ENCODE measurements at places on chromosomes 12 and 14.

GRCh38 chr14:76603713-76604112 lies 157.6 kb upstream of the VASH1 start:
- no peaks in the 10 kb centered on the region for H3K36me3 ChIP-seq
- H3K27me3 ChIP-seq = peaks cover 92% of the 10 kb centered on the region
- no peak overlapping the region for H3K27ac ChIP-seq
- H3K4me1 ChIP-seq = no peaks in the 10 kb centered on the region
- no peak overlapping the region for H3K4me3 ChIP-seq

- H3K4me1 ChIP-seq = peaks cover 9% of the 10 kb centered on the region
- no peak overlapping the region for H3K27ac ChIP-seq
- no peak for DNase-seq
- no peak overlapping the region for H3K4me3 ChIP-seq
- H3K27me3 ChIP-seq = no peaks in the 10 kb centered on the region
These were observed 190.7 kb upstream of the LMNTD1 start for GRCh38 chr12:25743679-25744215.

DNA sequence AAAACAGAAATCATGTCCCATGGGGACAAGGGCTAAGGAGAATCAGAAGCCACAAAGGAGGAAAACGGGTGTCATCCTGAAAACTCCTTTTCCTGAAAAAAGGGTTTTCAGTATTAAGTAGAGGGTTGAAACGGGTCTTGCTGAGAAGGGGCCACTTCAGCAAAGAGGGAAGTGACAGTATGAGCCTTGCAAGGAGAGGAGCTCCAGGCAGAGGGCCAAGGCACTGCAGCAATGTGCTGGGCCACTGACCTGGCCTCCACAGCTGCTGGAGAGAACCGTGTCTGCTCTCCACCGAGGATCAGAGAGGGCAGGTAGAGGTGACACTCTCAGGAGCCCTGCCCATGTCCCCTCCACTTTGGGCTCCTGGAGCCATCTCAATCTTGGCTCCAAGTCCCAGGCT lies 103.3 kb downstream of the NCOR2 start:
- no peaks in the 10 kb centered on the region for H3K27me3 ChIP-seq
- peaks cover 11% of the 10 kb centered on the region for H3K4me1 ChIP-seq
- no peak for DNase-seq
- no peak overlapping the region for H3K27ac ChIP-seq
- peaks cover 70% of the 10 kb centered on the region for H3K36me3 ChIP-seq
- H3K4me3 ChIP-seq = no peak overlapping the region

DNA sequence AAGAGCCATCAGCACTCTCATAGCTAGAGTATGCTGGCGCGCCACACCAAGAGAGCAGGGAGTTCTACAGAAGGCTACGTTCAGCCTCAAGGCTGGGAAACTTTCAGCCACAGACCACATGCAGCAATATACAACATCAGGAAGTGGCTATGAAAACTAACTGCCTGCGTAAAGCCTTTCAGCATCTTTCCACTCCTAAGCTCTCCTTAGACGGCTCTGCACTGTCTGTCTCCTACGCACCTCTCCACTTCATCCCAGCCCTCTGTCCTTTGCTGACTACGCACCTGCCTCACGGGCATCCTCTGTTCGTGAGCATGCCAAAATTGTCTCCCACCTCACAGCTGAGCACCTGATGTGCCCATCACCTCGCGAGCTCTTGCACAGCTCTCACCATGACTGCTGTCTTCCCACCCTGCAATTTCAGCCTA lies 9.7 kb downstream of the MPHOSPH9 start:
- H3K4me1 ChIP-seq = no peaks in the 10 kb centered on the region
- H3K27me3 ChIP-seq = no peaks in the 10 kb centered on the region
- H3K27ac ChIP-seq = no peak overlapping the region
- no peak for DNase-seq
- H3K36me3 ChIP-seq = peaks cover 30% of the 10 kb centered on the region

DNA sequence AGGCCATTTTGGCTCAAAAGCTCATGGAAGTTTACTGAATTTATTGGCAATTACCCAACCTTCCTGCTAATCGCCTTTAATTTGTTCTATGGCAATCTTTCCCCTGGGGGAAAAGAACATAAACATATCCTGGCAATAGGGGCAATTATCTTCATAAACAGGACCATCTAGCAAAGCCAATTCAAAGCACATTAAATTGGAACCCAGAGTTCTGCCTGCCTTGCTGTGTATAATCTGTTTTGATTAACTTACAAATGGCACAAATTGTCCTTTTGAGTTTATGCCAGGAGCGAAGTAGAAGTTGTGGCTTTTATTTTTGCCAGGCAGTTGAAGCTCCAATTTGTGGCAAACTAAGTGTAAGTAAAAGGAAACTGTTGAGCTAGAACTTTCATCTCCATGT lies 68.6 kb downstream of the C12orf50 start:
- H3K27me3 ChIP-seq = no peaks in the 10 kb centered on the region
- no peak overlapping the region for H3K27ac ChIP-seq
- H3K4me1 ChIP-seq = no peaks in the 10 kb centered on the region
- H3K4me3 ChIP-seq = no peak overlapping the region

DNA sequence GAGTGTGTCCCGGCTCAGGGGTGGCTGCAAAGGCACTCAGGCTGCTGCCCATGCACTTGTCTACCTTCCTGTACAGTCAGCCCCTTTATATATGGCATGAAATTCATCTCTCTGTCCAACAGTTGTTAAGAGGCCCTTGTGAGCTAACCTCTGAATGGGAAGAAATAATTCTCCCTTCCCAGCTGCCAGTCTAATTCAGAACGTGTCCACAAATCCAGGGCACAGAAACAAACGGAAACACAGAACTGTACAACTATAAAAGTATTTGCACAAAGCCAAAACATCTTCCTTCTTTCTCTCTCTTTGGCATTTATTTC lies 849 bp downstream of the KRT5 start:
- no peaks in the 10 kb centered on the region for H3K36me3 ChIP-seq
- no peak overlapping the region for H3K4me3 ChIP-seq
- peaks cover 12% of the 10 kb centered on the region for H3K4me1 ChIP-seq
- H3K27me3 ChIP-seq = peaks cover 38% of the 10 kb centered on the region
- H3K27ac ChIP-seq = no peak overlapping the region

- H3K4me1 ChIP-seq = no peaks in the 10 kb centered on the region
- no peak overlapping the region for H3K4me3 ChIP-seq
- H3K27ac ChIP-seq = no peak overlapping the region
- H3K27me3 ChIP-seq = no peaks in the 10 kb centered on the region
- DNase-seq = no peak
- H3K36me3 ChIP-seq = no peaks in the 10 kb centered on the region
These were observed 50.5 kb downstream of the SAMD4A start for GRCh38 chr14:54617467-54617866.

GRCh38 chr12:53625373-53625945 lies 723 bp downstream of the ATF7 start:
- peaks cover 18% of the 10 kb centered on the region for H3K36me3 ChIP-seq
- H3K27me3 ChIP-seq = no peaks in the 10 kb centered on the region
- no peak for DNase-seq
- H3K4me3 ChIP-seq = peak overlapping the region; percentile 84

GRCh38 chr14:44477953-44478352 lies 29.1 kb downstream of the FSCB start:
- no peak overlapping the region for H3K27ac ChIP-seq
- no peak overlapping the region for H3K4me3 ChIP-seq
- no peaks in the 10 kb centered on the region for H3K27me3 ChIP-seq
- DNase-seq = no peak

DNA sequence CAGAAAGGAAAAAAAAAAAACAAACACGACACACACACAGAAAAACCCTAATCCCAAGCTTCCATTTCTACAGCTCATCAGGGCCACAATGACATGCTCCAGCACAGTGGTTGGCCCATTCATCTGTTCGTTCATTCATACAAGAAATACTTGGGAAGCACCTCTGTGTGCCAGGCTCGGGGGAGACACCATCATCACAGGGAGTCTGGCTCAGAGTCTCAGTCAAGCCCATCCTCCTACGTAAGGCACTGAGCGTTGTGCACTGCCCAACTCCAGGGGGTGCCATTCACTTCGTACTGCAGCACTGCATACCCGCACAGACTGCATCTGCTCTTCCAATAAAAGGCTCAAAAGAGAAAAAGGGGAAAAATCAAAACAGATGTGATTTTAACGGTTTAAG lies 15.3 kb downstream of the VPS37B start:
- H3K4me1 ChIP-seq = peaks cover 70% of the 10 kb centered on the region
- peak; percentile 51 for DNase-seq
- H3K36me3 ChIP-seq = peaks cover 75% of the 10 kb centered on the region

DNA sequence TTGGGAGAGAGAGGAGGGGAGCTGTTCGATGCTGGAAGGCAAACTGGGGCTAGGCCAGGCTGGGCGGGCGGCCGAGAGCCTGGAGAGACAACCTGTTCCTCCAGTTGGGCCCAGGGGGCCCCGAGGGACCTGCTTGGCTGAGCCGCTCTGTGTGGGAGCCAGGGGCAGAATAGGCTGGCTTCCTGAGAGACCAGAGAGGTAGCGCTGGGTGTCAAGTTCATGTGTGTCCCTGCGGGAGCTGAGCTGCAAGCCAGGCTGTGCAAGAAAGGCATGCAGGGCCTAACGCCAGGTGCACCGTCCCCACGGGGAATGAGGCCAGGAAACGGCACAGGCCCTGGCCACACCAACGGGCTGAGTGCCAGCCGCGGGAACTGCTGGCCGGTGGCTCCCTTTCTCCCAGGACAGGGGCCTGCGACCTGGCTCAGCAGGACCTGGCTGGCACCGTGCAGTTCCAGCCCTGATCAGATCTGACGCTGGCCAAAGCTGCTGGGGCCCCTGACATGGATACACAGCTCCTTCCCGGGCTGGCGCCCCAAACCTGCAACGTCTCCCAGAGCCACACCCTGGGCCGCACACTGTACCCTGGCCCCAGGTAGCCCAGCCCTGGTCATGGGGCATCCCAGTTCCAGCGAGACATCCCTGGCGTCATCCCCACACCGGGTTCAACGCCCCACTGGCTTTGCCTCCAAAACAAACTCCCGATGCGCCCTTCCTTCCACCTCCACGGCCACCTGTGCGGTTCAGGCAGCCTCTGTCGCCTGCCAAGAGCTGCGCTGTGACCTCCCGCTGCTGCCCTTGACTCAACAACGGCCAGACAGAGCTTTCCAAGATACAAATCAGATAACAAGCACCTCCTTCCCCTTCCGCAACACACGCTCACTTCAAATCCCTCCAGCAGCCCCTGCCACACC lies 65.0 kb downstream of the RFLNA start:
- no peak overlapping the region for H3K4me3 ChIP-seq
- H3K36me3 ChIP-seq = peaks cover 64% of the 10 kb centered on the region
- no peaks in the 10 kb centered on the region for H3K4me1 ChIP-seq
- H3K27me3 ChIP-seq = no peaks in the 10 kb centered on the region

GRCh38 chr14:56374421-56374820 lies 205.2 kb upstream of the TMEM260 start:
- no peaks in the 10 kb centered on the region for H3K4me1 ChIP-seq
- no peak overlapping the region for H3K4me3 ChIP-seq
- no peak for DNase-seq
- H3K27me3 ChIP-seq = no peaks in the 10 kb centered on the region
- H3K36me3 ChIP-seq = no peaks in the 10 kb centered on the region

- no peaks in the 10 kb centered on the region for H3K27me3 ChIP-seq
- DNase-seq = no peak
- no peak overlapping the region for H3K27ac ChIP-seq
- H3K4me1 ChIP-seq = no peaks in the 10 kb centered on the region
- H3K36me3 ChIP-seq = no peaks in the 10 kb centered on the region
- H3K4me3 ChIP-seq = no peak overlapping the region
These were observed 68.3 kb downstream of the SCARB1 start for GRCh38 chr12:124795081-124795948.

- no peaks in the 10 kb centered on the region for H3K4me1 ChIP-seq
- no peak overlapping the region for H3K27ac ChIP-seq
- peaks cover 34% of the 10 kb centered on the region for H3K36me3 ChIP-seq
These were observed 37.3 kb downstream of the SNX6 start for GRCh38 chr14:34592623-34593022.

DNA sequence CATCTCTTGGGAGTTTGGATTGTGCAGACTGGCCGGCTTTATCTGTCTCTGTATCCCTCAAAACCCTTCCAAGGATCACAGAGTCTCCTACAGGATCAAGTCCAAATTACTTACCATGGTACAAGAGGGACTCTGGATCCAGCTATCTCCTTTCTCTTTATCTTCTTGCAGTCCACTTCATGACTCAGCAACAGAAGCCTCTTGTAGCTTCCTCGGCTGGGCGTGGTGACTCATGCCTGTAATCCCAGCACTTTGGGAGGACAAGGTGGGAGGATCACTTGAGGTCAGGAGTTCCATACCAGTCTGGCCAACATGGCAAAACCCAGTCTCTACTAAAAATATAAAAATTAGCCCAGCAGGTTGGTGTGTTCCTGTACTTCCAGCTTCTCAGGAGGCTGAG lies 189.7 kb downstream of the BCAT1 start:
- no peak overlapping the region for H3K27ac ChIP-seq
- DNase-seq = no peak
- no peaks in the 10 kb centered on the region for H3K27me3 ChIP-seq
- no peaks in the 10 kb centered on the region for H3K36me3 ChIP-seq
- no peak overlapping the region for H3K4me3 ChIP-seq

GRCh38 chr12:3882896-3883564 lies 9.8 kb upstream of the PARP11 start:
- DNase-seq = no peak
- no peak overlapping the region for H3K4me3 ChIP-seq
- no peaks in the 10 kb centered on the region for H3K4me1 ChIP-seq
- no peak overlapping the region for H3K27ac ChIP-seq
- H3K36me3 ChIP-seq = no peaks in the 10 kb centered on the region

- no peak overlapping the region for H3K4me3 ChIP-seq
- H3K36me3 ChIP-seq = no peaks in the 10 kb centered on the region
- DNase-seq = no peak
- no peak overlapping the region for H3K27ac ChIP-seq
- H3K27me3 ChIP-seq = no peaks in the 10 kb centered on the region
These were observed 106.5 kb downstream of the EML1 start for GRCh38 chr14:99899578-99900178.

GRCh38 chr12:124361074-124361970 lies 66.4 kb downstream of the RFLNA start:
- no peaks in the 10 kb centered on the region for H3K27me3 ChIP-seq
- peaks cover 60% of the 10 kb centered on the region for H3K36me3 ChIP-seq
- DNase-seq = no peak

GRCh38 chr14:103545219-103545914 lies 16.4 kb downstream of the TRMT61A start:
- DNase-seq = no peak
- H3K36me3 ChIP-seq = peaks cover 14% of the 10 kb centered on the region
- no peaks in the 10 kb centered on the region for H3K27me3 ChIP-seq
- H3K4me3 ChIP-seq = no peak overlapping the region
- H3K4me1 ChIP-seq = peaks cover 5% of the 10 kb centered on the region

DNA sequence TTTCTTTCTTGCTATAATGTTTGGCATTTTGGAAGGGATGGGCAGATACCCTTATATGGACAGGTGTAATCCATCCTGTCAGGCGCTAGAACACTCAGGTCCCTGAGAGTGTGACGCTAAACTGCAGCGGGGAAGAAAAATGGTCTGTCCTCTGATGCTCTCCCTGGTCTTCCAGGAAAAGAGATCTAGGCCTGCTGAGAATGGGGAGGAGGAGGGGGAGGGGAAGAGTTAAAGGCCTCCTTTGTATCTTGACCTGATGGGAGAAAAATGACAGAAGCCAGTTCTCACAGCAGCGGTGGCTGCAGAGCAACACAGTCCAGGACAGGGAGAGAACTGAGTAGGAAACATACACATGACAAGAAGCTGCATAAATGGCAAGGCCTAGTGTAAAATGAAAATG lies 61.1 kb downstream of the RPS6KA5 start:
- no peaks in the 10 kb centered on the region for H3K36me3 ChIP-seq
- H3K4me3 ChIP-seq = no peak overlapping the region
- H3K27ac ChIP-seq = no peak overlapping the region
- no peaks in the 10 kb centered on the region for H3K27me3 ChIP-seq
- H3K4me1 ChIP-seq = no peaks in the 10 kb centered on the region

GRCh38 chr12:93571365-93571924 lies 1.0 kb upstream of the SOCS2 start:
- DNase-seq = peak; percentile 82
- peaks cover 11% of the 10 kb centered on the region for H3K4me1 ChIP-seq
- peaks cover 36% of the 10 kb centered on the region for H3K36me3 ChIP-seq
- H3K27me3 ChIP-seq = peaks cover 23% of the 10 kb centered on the region

Measured in Calu3 (cell line).